ENCODE measurements at places on chromosomes 5 and 9.

- no peak for DNase-seq
Observed at GRCh38 chr5:2166306-2166978, 283.7 kb upstream of the IRX4 start.

DNA sequence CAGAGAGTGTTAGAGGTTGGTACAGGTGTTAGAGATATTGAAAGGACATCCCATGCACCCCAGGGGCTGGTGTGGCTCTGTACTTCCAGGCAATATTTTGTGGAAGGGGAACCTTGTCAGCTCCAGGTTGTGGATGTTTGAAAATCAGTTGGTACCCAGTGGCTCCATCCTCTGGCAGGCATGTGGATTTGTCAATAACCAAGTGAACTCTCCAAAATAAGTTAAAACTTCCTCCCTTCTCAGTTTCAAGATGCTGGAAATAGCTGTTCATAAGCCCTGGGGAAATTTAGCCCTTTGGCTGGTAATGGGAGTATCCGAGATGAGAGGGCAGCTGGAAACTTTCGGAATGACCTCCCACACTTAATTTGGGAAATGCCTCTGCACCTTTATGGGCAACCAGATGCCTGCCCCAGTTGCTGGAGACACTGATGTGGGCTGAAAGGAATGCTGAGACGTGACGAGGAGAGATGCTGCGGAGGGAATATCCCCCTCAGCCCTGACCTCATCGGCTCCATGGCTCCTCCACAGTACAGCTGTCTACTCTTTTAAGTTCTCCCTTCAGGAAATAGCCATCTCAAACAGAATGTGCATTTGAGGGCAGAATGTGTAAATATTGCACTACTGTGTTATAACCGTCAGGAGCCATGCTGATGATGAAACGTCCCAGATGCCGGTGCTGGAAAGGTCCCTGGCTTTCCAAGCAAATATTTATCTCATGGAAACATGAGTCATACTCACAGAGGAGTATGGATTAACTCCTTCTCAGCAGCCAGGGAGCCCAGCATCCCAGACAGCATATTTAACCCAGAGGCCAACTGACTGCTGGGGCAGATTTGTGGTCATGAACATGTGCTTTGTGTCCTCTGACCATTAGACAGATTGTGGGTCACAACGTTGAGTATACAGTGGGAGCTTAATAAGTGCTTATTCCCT lies 29.5 kb downstream of the TGFBI start:
- no peak for DNase-seq

- no peak for DNase-seq
Observed at GRCh38 chr9:116736399-116737151, 49.5 kb downstream of the TRIM32 start.

DNA sequence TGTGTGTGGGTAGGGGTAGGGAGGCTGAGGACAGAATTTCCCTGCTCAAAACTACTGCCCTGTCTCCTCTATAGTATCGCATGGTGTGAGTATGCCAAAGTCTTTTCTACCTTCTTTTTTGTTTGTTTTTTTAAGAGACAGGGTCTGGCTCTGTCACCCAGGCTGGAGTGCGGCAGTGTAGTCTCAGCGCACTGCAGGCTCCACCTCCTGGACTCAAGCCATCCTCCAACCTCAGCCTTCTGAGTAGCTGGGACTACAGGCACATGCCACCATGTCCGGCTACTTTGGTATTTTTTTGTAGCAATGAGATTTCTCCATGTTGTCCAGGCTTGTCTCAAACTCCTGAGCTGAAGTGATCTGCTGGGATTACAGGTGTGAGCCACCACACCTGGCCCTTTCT lies 2.5 kb downstream of the SRP19 start:
- DNase-seq, result no peak

DNA sequence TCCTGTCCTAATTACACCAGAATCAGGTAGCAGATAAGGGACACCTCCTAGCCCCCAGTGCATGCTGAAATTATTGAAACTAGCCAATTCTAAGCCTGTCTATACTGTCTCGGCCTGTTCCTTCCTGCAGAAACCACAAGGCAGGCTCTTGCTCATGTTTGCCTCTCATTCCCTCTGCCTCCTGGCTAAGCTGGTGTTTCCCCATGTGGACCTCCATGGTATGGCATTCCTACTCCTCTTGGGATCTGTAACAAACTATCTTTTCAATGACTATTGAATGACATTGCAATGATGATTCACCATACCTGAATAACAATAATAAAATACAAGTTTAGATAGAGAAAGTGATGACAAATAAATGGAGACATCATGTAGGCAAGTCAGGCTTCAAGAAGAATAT lies 35.6 kb upstream of the ADAMTS16 start:
- no peak for DNase-seq

- DNase-seq, result no peak
Observed at GRCh38 chr9:92781899-92782298, 17.3 kb upstream of the BICD2 start.

DNA sequence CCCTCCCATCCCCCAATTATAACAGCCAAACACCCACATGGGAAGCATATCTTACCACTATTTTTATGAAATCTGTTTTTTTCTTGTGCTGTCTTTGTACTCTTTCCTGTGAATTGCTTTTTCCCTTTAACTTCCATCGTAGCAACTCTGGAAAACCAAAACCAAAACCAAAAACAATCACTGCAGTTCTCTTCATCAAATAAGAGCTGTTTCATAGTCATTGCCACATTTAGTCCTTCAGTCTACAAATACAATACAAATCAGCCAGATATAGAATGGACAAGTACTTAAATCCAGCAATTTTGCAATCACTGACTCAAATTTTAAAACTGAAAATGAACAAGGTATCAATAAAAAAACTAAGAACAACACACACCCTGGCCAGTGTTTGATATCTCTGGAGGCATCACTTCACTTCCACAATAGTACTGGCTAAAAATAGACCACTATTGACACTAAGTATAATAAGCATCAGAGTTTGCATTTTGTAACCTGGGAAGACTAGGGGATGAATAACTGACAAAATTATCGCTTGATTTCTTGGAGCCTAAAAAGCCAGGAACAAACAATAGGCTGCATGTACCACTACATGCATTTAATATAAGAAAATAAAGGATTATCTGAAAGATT lies 5.4 kb downstream of the PUM3 start:
- no peak for DNase-seq

DNA sequence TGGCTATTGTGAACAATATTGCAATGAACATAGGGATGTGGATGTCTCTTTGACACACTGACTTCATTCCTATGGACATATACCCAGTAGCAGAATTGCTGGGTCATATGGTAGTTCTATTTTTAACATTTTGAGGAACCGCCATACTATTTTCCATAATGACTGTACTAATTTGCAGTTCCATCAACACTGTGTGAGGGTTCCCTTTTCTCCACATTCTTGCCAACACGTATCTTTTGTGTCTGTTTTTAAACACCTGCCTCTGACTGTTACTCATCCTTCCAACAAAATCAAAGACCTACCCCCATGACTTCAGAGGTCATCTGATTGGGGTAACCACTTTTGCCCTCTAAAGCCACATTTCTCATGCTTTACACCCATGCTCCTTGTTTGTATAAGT lies 133.5 kb downstream of the MED27 start:
- DNase-seq, result no peak

- no peak for DNase-seq
Observed at GRCh38 chr5:16700081-16700480, 83.3 kb upstream of the RETREG1 start.

DNA sequence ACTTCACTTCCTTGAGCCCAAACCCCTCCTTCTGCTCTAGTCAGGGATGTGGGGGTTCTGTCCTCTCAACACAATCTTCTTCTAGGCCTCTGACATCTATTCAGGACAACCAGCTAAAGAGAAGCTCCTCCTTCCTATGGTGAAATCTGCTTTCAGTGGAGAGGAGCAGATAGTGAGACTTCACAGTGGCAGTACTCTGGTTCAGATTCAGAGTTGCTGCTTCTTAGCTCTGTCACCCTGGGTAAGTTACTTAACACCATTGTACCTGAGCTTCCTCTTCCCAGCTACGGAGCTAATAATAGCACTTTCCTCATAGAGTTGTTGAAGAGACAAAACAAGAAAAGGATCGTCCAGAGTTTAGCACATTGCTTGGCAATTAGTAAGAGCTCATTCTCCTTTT lies 77.3 kb upstream of the LARP1 start:
- no peak for DNase-seq

GRCh38 chr5:137129886-137130680 lies 369.0 kb downstream of the SPOCK1 start:
- no peak for DNase-seq

GRCh38 chr5:2207416-2208238 lies 324.9 kb upstream of the IRX4 start:
- no peak for DNase-seq

GRCh38 chr5:39025456-39025855 lies 48.7 kb downstream of the RICTOR start:
- DNase-seq, result no peak

GRCh38 chr5:126677121-126677520 lies 76.4 kb downstream of the PHAX start:
- no peak for DNase-seq

DNA sequence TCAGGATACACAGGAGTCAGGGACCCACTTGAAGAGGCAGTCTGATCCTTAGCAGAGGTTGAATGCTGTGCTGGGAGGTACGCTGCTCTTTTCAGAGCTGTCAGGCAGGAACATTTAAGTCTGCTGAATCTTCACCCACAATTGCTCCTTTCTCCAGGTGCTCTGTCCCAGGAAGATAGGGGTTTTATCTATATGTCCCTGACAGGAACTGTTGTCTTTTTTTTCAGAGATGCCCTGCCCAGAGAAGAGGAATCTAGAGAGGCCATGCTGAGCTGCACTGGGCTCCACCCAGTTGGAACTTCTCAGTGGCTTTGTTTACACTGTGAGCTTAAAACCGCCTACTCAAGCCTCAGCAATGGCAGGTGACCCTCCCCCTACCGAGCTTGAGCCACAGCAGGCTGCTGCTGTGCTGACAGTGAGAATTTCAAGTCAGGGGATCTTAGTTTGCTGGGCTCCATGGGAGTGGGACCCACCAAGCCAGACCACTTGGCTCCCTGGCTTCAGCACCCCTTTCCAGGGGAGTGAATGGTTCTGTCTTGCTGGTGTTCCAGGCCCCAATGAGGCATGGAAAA lies 169.0 kb downstream of the FBXL17 start:
- no peak for DNase-seq

DNA sequence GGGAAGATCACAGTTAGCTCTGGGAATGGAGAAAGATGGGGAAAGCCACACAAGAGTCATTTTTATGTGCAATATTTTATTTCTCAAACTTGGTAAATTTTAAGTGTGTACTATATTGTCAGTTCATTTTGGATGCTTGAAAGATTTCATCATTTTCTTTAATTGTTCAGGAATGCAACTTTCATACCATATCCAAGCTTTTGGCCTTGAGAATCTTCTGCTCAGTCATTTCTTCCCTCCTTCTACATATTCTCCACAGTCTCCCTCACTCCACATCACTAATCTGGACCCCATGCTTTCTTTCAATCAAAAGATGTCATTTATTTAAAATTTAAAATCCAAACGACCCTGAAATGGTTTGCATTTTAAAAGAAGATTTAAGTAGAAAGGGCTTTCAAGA lies 135.4 kb downstream of the FAM114A2 start:
- DNase-seq, result no peak

DNA sequence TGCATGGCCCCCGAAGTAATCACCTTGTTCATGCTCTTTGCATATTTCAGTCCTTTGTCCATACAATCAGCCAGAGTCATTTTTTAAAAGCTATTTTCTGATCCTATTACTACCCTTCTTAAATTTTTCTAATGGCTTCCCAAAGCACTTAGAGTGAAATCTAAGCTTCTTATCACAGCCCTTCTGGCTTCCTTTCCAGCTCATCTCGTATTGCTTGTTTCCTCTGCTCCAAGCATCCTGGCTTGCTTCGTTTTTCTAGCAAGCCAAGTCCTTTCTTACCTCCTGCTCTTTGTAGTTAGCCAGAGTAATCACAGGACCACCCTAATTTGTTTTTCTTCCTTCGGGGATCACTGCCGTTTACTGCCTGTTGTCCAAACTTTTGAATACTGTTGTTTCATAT lies 453.3 kb downstream of the KIF4B start:
- no peak for DNase-seq

- no peak for DNase-seq
Observed at GRCh38 chr5:155260798-155261197, 247.2 kb downstream of the KIF4B start.

GRCh38 chr9:79236466-79236865 lies 335.3 kb upstream of the TLE4 start:
- no peak for DNase-seq

DNA sequence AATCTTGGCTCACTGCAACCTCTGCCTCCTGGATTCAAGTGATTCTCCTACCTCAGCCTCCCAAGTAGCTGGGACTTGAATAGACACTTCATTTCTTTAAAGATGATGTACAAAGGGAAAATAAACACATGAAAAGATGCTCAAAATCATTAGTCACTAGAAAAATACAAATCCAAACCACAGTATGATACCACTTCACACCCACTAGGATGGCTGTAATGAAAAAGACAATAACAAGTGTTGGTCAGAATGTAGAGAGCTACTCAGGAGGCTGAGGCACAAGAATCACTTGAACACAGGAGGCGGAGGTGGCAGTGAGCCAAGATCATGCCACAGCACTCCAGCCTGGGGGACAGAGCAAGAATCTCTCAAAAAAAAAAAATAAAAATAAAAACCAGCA lies 13.0 kb downstream of the F2RL2 start:
- no peak for DNase-seq

GRCh38 chr9:125990186-125990792 lies 243.1 kb downstream of the PBX3 start:
- DNase-seq, result no peak

GRCh38 chr9:92342825-92343488 lies 17.2 kb downstream of the CENPP start:
- DNase-seq, result no peak

DNA sequence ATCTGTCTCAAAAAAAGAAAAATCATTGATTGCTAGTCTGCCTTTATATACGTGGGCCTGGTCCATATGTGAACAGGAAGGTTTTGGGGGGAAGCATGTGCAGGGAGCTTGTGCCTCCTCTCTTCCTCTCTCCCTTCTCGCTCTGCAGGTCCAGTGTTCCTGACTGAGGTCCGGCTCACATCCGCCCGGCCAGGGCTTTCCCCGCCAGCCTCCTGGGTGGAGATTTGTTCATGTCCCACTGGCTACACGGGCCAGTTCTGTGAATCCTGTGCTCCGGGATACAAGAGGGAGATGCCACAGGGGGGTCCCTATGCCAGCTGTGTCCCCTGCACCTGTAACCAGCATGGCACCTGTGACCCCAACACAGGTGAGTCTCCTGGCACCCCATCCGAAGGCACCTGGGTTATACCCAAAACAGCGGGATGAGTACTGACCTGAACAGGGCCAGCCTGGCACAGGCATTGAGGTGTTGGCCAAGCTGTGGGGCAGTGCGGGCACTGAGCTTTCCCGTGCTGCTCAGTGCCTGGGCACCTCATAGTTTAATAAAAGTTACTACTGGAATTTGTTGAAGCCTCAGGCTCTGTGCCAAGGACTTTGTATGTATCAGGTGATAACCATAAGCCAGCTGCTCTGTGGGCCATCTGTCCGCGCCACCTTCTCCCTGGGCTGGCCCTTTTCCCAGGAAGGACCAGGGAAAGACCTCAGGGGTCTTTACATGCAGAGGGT lies 39.4 kb upstream of the AIF1L start:
- DNase-seq, result no peak
